Right forelimb (tissue), 1 donor: ENCODE measurements at places on chromosomes 5 and 9.

DNA sequence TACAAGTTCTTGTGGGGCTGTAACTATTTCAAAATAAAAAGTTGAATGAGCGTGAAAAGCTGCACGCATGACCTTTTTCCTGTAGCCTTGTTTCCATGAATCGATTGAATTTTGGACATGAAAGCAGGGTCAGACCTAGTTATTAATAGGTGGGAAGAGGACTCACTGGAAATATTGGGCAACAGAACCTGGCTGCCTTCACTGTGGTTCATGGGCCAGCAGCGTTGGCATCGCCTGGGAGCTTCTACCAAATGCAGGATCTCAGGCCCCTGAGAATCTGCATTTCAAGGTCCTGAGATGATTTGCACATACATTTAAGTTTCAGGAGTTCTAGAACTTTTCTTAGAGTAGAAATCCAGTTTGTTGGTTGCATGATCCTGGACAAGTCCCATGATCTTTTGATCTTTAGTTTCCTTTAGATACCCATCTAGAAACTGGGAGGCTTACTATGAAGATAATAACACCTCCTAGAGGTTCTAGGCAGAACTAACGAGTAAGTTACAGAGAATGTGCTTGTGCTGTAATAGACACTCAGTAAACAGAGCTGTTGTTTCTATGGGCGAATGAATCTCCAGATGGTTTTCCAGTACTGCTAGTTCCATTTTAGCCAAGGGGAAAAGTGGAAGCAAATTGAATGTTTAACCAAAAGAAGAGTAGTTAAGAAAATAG lies 12.4 kb downstream of the ANKRD33B start:
- no peak for DNase-seq

GRCh38 chr5:146221234-146221633 lies 17.8 kb downstream of the RBM27 start:
- DNase-seq, result no peak

DNA sequence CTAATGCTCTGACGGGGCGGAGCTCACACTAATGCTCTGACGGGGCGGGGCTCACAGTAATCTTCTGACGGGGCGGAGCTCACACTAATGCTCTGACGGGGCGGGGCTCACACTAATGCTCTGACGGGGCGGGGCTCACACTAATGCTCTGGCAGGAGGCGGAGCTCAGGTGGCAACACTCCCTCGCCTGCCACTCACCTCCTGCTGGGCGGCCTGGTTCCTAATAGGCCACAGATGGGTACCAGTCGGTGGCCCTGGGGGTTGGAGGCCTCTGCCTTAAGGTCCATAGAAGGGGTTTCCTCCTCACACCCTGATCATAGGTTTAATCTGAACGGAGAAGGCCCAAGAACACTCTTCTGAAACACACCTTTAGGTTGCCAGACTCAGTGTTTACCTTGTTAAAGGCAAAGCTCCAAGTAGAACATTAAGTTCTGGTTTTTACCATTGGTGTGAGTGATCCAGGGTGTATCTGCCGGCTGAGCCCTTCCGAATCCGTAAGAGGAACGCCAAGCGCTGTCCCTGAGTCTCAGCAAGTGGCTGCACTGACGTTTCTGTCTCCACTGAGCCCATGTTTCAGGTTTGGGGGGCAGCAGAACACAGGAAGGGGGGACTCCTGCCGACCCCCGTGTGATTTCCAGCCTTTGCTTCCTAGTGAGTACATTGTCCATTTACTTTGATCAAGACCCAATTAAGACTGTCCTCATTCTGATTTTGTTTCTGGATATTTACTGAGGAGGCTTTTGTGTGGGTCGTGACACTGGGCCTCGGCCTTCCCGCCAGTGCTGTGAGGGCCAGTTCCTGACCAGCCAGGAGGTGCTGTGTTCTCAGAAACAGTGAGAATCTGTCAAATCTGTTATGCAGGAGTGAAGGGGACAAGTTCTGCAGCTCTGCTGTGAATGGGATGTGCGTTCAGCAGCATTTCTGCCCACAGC lies 24.6 kb upstream of the LRRC14B start:
- peak; percentile 19 for DNase-seq

- no peak for DNase-seq
These were observed 117.8 kb upstream of the SARDH start for GRCh38 chr9:133855802-133856521.

- no peak for DNase-seq
These were observed 138.0 kb downstream of the TMEM232 start for GRCh38 chr5:110588286-110588980.

- DNase-seq, result no peak
These were observed 1.6 kb upstream of the SETX start for GRCh38 chr9:132356324-132356924.

GRCh38 chr5:157734436-157734835 lies 3.2 kb downstream of the THG1L start:
- no peak for DNase-seq

- no peak for DNase-seq
These were observed 324.6 kb downstream of the MLLT3 start for GRCh38 chr9:20297646-20298084.
